ENCODE measurements at places on chromosomes 13 and 19.

DNA sequence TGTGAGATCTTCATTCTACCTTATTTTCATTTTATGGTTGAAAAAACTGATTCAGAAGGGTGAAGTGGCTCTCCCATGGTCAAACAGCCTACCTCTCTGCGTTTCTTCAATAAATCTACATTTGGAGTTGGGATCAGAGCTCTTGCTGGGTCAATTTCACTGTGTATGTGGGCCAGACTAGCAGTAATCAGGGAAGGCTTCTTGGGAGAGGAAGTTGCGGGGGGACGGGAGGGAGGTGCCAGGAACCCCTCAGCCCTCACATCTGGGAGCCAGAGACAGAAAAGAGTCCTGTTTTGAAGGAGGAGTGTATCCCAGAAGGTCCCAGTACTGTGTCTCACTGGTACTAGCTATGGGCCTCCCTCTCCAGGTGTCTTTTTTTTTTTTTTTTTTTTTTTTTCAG, 934 bp downstream of the KXD1 start:
- no peak for DNase-seq

DNA sequence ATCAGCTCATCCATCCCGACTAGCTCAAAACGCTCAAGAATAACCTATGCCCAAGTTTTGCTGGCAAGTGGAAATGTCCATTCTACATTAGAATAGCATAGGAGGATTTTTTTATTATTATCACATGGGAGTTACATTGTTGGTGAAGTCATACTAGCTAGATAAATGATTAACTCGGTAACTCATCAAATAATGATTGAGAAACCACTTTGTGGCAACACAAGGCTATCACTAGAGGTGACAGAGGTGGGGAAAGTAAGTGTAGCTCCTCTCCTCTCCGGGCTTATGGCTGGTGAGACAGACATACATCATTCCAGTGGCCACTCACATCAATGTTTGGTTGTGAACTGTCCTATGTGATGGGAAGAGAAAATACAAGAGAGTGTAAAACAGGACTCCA, 161.6 kb downstream of the ZIC5 start:
- DNase-seq = no peak

DNA sequence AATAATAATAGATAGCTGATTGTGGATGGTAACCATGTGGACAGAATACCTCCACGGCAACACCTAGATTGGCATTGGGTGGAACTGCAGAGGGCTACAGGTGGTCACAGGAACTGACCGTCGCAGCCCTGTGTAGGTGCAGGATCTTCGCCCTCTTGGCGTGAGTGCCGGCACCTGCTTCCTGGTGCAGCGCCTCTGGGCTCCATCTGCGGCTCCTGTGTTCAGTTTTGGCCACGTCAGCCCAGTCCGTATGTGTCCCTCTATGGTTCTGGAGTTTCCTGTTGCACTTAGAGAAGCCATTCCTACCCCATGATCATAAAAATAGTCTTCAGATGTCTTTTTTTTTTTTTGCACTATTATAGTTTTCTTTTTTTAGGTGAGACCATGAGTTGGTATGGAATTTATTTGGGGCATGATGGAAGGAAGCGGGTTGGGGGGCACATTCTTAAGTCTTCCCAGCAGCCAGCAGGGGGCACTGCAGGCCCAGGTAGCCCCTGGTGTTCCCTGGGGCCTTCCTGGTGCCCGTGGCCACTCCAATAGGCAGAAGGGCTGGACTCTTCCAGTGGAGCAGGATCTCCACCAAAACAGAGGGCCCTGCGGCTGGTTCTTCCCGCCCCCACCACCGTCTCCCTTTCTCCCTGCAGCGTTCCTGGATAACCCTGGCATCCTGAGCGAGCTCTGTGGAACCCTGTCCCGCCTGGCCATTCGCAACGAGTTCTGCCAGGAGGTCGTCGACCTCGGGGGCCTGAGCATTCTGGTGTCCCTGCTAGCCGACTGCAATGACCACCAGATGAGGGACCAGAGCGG, 10.1 kb upstream of the SLC25A42 start:
- DNase-seq = no peak

DNA sequence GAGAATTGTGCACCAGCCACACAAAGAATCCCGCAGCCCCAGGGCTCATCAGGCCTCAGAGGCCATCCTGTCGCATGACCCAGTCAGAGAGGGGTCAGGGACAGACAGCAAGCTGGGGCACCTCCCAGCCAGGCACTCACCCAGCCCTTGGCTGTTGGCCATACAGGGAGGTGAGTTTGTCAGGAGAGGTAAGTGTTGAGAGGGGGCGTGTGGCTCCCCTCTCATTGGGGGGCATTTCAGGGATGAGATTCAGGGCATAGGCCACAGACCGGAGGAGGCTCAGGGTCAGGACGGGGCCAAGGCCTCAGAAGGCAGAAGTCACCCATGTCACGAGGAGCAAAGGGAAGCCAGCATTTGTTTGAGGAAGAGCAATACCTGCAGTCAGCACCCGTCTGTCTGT, 37.1 kb downstream of the MYO9B start:
- no peak for DNase-seq

GRCh38 chr19:48206397-48207093, 36.1 kb downstream of the ZSWIM9 start:
- DNase-seq = no peak

- DNase-seq = no peak
Observed at GRCh38 chr13:62710787-62711186, 1295.1 kb upstream of the PCDH20 start.

DNA sequence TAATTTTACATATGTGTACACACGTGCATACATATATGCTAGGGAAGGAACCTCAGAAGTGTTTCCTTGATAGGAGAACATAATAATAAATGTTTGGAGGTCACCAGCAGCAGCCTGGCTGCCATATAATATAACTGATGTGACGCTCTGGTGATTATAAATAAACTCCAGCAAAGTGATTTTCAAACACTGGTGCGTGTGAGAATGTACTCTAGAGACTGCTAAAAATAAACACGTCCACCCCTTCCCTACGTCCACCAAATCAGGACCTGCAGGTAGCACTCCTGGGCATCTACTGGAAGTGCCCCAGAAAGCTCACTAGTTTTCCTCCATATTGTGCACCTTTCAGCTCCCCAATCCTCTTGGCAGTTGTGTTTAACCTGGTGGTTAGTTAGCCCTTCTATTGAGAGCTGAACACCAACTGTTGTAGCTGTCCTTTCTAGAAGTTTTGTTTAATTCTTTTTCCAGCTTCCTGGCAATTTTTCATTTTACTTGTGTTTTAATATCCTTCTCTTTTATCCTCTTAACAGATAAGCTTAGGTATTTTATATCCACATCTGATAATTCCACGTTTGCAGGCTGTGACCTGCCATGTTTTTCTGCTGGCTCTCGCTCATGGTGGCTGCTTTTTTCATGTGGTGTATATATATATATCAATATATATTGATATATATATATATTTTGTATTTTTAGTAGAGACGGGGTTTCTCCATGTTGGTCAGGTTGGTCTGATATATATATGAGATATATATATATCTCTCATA, 13.0 kb downstream of the OPA3 start:
- DNase-seq = no peak

DNA sequence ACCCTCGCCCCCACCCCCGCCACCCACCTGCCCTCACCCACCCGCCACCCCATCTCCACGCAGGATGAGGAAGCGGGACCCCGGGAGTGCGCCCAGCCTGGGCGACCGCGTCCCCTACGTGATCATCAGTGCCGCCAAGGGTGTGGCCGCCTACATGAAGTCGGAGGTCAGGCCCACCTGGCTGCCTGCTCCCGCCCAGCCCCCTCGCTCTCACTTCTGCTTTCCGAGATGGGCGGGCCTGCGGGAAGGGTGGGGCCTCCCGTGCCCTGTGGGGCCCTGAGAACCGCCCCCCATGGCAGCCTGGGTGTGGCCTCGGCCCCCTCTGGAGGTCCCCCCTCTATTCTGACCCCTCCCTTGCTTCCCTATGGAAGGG, 3.1 kb upstream of the SPIB start:
- no peak for DNase-seq

- DNase-seq = no peak
Observed at GRCh38 chr13:51523082-51523518, 61.2 kb upstream of the WDFY2 start.

DNA sequence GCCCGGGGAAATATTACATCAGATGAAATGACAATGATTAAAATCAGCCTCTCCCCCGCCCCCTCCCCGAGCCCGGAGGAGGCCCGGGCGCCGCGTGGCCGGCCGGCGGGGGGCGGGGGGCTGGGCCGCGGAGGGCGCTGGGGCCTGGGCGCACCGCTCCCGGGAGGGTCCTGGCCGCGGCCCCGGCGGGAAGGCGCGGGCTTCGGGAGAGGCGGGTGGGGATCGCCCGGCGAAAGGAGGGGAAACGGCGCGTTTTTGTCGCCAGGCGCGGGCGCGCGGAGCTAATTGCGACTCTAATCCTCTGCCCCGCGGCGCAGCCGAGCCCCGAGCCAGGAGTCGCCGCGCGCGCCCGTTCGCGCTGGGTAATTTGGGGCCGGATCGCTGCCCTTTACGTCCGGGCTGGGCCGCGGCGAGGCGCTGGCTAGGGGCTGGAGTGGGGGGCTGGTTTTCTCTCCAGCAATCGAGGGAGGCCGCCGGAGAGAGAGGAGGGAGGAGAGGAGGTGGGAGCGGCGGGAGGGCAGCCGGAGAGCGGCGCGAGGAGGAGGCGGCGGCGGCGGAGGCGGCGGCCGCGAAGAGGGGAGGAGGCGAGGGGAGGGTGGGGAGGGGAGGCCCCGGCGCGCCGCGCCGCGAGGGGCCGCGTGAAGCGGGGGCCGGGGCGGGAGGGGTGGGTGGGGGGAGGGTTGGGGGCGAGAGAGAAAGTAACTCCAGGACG, at the start of gene KCTD15:
Gene KCTD15, plus strand, starts transcription at position 707 of the 712 bp plus-strand sequence. CDS start 3,585 bp downstream, outside the sequence.
- DNase-seq = no peak

DNA sequence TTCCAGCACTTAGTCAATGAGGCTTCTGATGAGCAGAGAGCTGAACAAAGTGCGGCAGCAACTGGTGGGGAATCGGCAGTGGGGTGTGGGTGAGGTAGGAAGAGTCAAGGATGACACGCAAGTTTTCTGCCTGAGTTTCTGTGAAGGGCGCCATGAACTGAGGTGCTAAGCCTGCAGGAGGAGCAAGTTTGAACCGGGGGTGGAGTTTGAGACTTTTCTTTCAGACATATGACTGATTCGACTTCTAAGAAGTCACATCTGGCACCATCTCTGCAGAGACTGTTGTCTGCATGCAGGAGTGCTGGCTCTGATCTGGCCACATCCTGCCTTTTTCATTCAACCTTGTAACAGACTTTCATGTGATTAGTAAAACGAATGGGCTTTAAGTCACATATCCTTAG, 14.8 kb upstream of the GPI start:
- DNase-seq = no peak

- no peak for DNase-seq
Observed at GRCh38 chr13:41246969-41247680, 16.3 kb downstream of the MTRF1 start.

DNA sequence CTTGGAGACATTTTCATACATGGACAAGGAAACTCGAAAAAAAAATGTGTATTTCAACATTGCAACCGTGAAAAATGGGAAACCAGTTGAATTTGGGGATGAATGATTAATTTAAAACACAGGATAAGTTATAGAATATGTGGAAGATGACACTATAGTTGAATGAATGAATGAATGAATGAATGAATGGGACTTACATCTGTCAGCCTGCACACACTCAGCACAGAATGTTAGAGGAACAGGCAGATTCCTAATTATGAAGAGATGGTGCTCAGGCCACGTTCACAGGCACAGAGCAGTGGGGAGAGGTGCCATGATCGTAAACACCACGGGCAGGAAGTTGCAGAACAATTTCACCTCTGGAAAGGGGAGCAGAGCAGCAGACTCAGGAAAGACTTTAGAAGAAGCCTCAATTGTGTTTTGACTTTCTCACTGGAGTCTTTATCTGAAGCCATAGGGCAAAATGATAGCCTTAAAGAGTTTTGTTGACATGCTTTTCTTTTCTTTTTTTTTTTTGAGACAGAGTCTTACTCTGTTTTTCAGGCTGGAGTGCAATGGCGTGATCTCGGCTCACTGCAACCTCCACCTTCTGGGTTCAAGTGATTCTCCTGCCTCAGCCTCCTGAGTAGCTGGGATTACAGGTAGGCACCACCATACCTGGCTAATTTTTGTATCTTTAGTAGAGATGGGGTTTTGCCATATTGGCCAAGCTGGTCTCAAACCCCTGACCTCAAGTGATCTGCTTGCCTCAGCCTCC, 4.9 kb upstream of the SULT2A1 start:
- no peak for DNase-seq

DNA sequence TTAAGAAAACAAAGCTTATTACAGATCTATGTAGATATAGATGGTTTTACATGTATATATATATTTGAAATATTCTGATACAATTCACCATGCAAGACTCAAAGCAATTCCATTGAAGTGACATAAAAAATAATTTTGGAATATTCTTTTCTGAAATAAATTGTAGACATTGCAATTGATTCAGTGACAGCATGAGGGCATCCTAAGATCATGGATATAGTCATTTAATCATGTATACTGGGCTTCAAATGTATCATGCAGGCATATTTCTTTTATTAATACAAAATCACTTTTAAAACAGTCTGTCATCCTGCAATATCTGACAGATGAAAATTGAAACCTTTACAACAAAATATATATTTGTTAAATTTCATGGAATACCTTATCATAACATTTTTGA, 286.7 kb upstream of the SLITRK6 start:
- DNase-seq = no peak

Data from Panc1 (cell line).